ENCODE measurements at places on chromosomes 1 and 21.

DNA sequence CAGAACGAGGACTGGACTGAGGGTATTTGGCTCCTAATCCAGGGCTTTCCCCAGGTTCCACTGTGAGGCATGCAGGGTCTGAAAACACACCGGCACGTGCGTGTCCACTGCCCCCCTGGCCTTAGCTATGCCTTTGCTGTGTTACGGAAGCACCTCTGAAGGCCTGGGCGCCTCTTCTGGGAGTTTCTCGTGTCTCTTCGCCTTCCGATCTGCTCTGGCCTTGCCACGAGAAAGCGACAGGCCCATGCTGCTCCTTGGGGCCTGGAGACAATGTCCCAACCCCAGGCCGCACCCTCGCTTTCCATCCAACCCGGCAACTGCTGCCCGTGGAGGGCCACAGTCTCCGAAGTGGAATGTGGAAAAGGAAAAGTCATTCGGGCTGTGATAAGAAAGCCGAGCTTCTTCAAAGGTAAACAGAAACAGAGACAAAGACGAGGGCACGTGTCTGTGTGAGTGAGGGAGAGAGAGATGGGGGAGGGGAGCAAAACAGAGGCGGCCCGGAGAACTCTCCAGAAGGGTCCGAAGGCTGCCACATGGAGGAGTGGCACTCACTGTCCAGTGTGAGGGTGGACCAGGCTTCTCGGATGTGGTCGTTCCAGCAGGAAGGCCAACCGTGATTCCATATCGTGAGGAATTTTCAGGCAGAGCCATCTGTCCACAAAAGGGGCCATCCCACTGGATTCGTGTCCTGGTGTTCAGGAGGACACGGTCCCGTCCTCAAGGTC lies 3.4 kb upstream of the UMODL1 start:
- DNase-seq = no peak

- no peak for DNase-seq
Measured at GRCh38 chr1:228304766-228305395, 97.0 kb downstream of the OBSCN start.

- DNase-seq = no peak
Measured at GRCh38 chr1:16248007-16248436, 11.0 kb upstream of the CPLANE2 start.

DNA sequence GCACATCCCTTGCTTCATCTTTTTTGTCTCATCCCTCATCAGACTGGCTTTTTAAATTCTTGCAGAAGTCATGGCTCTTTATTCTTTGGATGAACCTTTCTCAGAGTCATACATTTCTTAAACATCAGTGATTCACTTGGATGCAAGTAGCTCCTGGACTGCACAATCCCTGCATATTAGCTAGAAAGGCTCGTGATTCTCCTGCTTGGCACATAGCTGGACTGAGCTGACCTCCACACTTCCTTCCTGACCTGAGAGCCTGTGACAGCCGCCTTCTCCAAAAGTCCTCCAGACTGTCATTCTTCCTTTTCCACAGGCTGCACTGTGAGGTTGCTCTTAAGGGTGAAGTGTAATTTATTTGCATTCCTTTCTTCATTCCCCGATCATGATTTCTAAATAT lies 109.4 kb downstream of the RGL1 start:
- DNase-seq = no peak

DNA sequence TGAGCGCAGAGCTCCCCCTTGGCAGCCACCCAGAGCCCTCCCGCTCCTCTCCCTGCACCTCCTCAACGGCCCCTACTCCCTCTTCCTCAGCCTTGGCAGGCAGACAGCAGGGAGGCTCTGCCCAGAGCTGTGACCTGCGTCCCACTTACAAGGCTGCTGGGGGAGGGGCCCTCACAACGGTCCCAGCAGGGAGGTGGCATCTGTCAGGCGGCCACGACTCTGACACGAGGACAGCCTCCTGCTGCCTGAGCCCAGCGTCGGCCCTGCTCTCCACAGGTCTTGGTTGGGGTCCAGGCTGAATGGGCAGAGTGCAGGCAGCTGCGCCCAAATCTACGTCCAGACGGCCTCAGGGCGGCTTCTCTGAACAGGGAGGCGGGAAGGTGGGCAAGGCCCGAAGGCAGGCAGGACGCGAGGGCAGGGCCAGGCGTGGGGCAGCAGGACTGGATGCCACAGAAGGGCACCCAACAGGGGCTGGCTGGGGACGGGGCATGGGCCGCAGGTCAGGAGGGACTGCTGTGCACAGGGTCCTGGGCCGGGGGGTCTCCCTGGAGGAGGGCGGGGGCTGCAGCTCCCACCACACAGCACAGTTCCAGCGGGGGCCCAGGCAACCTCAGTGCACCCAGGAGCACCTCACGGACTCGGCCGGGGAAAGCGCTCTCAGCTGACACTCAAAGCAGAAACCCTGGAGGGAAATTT lies 7.5 kb downstream of the SLC19A1 start:
- DNase-seq = peak; percentile 55

- no peak for DNase-seq
Measured at GRCh38 chr1:215458562-215458961, 108.5 kb upstream of the KCTD3 start.

GRCh38 chr1:87231703-87232367 lies 96.8 kb upstream of the LMO4 start:
- DNase-seq = no peak

DNA sequence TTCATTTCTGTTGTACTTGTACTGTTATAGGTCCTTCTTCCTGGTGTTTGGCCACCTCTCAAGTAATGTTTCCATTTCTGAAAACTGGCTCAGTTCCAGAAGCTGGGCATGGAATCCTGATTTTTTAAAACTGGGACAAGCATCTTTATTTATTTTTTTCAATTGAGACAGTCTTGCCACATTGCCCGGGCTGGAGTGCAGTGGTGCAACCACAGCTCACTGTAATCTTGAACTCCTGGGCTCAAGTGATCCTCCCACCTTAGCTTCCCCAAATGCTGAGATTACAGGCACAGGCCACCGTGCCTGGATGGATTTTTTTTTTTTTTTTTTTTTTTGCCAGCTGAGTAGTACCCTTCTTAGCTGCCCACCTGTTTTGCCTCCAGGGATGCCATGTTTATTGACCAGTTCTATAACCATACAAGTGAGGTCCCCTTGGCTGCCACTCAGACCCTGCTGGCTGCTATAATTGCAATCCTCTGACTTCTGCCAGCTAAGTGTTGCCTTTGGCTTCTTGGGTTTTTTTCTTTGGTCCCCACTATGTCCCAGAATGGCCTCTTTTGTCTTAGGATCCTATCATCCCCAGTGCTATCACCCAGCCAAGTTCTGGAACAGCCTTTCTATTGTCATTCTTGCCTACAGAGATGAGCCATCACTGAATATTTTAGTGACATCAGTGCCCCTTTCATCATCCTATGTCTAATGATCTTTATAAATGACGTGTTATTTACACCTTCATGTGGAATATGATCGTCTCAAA lies 3.9 kb upstream of the DIP2A start:
- no peak for DNase-seq

GRCh38 chr21:23160914-23161313 lies 2162.7 kb downstream of the NCAM2 start:
- no peak for DNase-seq

GRCh38 chr1:203216274-203217138 lies 13.0 kb downstream of the CHIT1 start:
- no peak for DNase-seq

- no peak for DNase-seq
Measured at GRCh38 chr21:40686526-40686925, 160.4 kb downstream of the DSCAM start.

- no peak for DNase-seq
Measured at GRCh38 chr21:36035381-36035791, 24.9 kb downstream of the SETD4 start.

DNA sequence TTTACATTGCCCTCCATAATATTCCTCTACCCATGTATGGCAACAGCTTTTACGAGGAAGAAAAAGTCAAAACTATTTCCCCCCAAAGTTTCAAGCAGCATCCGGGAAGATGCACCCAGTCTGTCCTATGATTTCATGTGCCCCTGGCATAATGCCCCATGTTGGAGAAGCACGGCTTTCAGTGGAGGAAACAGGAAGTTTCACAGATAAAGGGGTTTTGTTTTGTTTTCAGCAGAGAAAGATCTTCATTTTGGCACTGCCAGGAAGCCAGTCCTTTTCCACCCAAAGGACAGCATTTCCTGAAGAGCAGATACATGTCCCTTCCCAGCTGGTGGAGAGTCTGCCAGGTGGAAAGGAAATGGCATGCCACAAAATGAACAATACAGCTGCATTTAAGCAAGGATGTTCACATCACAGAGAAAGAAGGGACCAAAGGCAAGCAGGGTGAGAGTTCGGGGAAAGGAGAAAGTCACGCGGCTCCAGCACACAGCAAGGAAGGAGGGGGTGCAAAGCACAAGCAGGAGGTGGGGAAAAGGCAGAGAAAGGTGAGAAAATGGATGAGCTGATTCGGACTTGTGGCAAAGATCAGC lies 95.3 kb upstream of the HIVEP3 start:
- DNase-seq = no peak

GRCh38 chr1:246978281-246978680 lies 29.6 kb downstream of the ZNF695 start:
- DNase-seq = no peak

GRCh38 chr21:25776440-25776839 lies 41.7 kb downstream of the GABPA start:
- no peak for DNase-seq

- DNase-seq = no peak
Measured at GRCh38 chr21:34266351-34266750, 97.5 kb upstream of the KCNE2 start.

DNA sequence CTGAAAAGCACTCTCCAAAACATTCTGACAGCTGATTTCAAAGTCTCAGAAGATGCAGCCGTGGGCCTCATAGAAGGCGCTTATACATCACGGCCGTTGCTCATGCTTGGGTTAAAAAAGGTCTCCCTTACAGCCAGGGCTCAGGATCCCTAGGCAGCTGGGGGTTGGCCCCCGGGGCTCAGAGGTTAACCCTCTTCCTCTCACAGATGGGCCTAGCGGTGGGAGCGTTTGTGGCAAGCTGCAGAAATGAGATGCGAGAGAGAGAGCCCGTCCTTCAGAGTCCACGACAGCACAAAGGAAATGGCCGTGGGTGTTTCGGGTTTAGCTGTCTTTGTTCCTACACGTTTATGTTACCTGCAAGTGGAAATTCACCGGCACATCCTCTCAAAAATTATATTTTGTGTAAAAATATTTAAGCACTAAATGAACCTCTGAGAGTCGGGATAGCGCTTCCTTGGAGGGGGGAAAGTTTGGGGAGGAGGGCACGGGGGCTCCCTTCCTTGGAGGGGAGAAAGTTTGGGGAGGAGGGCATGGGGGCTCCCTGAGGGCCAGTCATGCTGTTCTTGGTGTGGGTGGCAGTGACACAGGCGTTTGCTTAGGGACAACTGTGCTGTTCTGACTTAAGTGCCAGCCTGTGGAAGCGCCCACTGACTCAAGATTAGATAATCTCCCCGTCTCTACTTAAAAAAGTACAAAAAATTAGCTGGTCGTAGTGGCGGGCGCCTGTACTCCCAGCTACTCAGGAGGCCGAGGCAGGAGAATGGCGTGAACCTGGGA lies 20.5 kb upstream of the PRDM15 start:
- no peak for DNase-seq

DNA sequence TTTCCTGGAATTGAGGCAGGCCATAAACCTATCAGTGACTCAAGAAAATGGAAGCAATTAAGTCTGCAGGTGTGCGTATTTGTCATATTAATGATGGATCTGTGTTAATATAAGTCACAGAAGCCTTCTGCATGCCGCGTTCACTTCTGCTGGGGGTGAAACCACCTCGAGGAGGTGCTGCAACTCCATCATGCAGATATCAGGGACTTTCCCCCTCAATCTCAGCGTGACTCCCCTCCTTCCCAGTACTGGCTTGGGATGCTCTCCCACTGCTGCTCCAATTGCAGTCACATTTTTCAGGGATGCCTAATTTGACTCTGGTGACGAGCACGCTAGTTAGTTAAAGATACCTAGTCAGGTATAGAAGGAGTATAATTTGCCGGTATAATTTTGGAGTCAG lies 87.5 kb downstream of the ASTN1 start:
- no peak for DNase-seq

DNA sequence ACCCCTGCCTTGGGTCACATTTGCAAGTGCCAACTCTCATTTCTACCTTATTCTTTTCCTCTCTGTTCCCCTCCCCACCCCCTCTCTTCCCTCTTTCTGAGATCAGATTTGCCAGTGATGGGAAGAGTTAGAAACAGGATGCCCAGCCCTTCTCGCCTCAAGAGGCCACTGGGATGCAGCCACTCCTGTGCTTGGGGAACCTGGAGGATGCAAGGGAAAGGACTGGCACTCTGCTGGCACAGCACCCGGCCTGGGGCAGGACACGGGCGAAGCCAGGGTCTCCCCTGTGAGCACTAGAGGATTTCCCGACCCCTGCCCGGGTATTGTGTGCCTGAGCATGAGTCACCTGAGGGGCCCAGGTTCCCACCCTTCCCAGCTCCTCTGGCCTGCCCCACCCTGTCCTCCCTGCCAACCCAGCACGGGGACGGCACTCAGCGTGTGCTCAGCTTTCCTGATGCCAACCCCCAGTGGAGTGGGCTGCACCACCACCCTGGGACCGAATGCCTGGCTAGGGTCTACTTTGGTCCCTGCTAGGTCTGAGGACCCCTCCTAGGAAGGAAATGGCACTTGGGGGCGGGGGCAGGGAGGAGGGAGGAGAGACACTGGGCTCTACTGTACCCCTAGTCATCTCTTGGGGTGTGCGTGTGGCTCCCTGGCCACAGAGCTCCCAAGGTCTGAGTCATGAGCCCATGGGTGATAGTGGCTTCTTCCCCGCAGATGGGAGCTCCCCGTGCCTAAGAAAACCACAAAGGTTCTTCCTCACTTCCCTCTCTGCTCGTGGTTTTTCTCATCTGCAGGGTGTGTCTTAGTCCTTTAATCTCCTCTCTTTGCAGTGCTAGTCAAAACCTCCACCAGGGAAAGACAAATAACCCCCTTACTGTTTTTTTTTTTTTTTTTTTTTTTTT lies 12.4 kb downstream of the LMNA start:
- no peak for DNase-seq

DNA sequence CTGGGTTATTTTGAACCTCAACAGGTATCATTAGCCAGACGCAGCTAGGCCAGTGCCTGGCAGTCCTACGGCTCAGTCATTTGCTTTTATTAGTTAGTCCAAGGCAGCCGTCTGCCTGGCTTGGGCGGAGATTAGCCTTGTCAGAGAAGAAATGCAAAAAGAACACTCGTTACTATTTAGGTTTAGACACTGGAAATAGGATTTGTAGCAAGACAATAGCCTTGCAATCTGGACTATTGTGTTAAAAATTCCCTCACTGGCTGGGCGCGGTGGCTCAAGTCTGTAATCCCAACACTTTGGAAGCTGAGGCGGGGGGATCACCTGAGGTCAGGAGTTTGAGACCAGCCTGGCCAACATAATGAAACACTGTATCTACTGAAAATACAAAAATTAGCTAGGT lies 11.0 kb upstream of the PRKCZ start:
- no peak for DNase-seq

- DNase-seq = no peak
Measured at GRCh38 chr1:167685844-167686243, 35.9 kb upstream of the MPZL1 start.
